ENCODE measurements at places on chromosomes 13 and 19.

GRCh38 chr13:20566468-20566897 is 474 bp upstream of the IFT88 start:
- peak; percentile 62 for DNase-seq

GRCh38 chr19:36013280-36014011 is 567 bp downstream of the ALKBH6 start:
- DNase-seq, result no peak

DNA sequence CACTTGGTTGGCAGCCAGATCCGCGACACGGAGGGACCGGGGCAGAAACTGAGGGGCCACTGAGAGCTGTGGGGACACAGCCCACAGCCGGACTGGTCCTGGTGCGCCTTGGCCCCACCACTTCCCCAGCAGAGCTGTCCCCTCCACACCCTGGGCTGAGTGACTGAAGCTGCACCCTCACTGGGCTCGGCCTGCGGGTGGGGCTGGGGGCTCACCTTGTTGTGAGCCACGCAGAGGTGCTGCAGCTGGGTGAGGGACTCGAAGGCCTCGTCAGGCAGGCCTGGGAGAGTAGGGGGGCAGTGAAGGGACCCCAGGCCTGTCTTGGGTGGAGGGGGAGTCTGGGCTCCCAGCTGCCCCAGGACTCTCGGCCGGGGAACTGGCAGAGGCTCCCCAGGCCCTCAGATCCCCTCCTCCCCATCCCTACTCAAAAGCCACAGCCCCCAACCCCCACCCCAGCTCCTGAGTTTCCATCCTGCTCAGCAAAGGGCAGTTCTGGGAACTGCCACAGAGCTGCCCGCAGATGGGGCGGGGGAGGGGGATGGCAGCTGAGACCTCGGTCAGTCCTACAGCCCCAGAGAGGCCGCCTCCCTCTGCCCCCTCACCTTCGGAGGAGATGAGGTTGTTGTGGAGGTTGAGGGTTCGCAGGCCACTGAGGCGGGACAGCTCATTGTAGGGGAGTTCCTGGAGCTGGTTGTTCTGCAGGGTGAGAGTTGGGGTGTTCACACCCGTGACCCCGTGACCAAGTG is 2.3 kb downstream of the PODNL1 start:
- no peak for DNase-seq

GRCh38 chr13:106212386-106213010 is 323.0 kb downstream of the EFNB2 start:
- no peak for DNase-seq

DNA sequence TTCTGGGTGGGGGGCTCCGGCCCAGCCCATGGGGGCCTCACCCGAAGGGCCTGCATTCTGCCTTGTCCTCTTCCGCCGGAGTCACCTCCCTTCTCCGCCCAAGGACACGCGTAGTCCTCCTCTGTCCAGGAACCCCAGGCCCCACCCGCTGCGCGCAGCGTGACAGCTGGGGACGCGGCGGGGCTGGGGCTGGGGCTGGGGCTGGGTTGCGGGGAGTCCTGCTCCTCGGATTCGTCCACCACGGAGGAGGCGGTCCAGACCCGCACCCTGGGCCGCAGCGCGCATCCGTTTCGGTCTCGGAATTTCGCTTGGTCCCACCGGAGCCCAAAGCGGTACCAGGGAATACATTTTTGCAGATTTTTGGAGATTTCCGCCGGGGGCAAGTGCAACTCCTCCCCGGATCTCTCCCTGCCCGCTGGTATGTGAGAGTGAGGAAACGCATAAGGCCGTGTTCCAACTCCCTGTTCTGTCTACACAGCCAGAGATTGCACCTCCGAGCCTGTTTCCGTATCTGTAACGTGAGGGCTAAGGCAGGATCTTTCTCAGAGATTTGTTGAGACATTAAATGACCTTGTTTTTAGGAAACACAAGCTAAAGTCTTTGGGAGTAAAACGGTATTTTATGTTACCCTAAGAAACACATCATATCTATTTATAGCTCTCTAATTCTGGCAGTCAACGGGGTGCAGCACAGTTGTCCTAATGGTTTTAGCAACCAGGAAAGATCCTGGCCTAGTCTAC is at the start of gene COX7A1:
Gene COX7A1, minus strand, starts transcription at position 96 of the 740 bp plus-strand sequence. Its CDS starts 40 bp downstream, at position 56.
- no peak for DNase-seq

DNA sequence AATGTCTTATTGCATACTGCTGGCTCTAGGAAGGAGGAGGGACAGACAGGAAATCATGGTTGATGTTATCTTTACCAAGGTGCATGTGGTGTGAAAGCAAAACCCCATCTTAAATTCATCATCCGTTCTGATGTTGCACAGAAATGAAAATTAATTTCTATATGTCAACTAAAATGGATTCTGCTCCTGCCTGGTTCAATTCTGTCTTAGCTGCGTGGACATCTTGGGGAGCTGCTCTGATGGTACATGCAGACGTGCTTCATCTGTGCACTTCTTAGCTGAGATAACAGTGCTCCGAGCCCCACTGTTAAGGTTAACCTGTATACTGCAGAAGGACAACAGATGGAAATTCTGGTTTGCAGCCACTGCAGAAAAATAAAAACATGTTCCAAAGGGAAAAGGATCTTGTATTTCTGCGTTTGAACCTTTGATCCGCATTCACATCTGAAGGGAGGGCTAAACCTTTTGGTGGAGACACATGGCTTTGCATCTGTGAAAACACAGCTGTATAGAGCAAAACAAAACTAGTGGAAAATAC is 155.6 kb downstream of the TM9SF2 start:
- no peak for DNase-seq

DNA sequence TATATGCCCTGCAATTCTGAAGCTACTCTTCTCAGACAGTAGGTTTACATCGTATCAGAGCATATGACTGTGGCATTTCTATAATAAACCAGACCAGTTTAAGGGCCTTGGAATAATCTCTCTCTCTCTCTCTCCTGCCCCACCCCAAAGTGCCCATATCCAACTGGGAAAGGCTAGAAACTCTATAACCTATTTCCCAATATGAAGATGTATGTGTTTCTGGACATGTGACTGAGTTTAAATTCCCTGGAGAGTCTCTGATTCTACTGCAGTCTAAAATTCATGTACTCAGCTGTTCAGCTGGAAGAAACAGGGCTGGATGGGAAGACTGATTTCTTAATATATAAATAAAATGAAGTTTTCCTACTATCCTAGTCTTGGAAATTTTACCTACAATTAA is 91.9 kb upstream of the MBNL2 start:
- DNase-seq, result no peak

DNA sequence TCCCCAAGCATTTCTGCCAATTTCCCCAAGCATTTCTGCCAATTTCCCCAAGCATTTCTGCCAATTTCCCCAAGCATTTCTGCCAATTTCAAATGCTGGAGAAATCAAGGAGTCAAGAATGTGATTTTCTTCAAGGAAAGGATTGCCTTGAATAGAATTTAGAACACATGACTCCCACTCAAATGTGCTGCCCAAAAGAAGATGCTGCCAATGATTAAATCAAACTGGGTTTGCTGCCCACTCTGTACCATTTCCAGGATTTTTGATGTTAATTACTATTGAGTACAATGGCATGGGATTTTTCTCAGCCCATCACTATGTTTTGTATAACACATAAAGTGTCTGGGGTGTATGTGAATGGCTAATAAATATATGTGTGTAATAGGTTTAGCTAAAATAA is 21.9 kb upstream of the ENOX1 start:
- DNase-seq, result no peak

DNA sequence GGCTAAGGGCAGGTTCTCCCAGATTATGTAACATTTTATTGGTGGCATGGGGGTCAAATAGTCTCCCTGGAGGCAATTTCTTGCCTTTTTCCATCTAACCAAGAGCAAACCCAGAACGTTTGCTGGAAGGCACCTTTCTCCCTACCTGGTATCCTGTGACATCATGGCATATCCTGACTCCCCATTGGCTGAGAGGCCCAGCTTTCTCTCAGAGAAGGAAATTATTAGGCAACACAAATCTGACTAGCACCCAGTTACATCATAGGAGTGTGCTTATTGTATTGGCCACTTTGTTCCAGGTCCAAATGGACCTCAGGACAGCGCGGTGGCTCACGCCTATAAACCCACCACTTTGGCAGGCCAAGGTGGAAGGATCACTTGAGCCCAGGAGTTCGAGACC is 13.0 kb downstream of the NTN5 start:
- no peak for DNase-seq

DNA sequence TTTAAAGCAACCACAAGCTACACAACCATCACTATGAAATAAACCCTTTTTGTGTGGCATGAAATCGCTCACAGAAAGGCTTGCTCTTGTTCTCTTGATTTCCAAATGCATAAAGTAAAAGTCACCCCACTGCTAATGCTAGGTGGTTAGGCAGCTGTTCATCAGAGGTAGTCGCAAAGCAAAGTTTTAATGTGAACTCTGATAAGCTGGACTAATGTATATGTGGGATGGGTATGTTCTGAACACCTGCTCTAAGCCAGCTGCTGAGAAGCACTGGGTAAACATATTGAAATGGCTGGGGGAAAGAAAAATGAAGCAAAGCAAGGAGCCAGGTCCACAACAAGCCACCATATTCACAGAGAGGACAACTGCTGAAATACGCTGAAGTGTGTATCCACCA is 142.3 kb downstream of the KLF12 start:
- DNase-seq, result no peak

- no peak for DNase-seq
Measured at GRCh38 chr13:32153056-32153455, 121.5 kb downstream of the FRY start.

DNA sequence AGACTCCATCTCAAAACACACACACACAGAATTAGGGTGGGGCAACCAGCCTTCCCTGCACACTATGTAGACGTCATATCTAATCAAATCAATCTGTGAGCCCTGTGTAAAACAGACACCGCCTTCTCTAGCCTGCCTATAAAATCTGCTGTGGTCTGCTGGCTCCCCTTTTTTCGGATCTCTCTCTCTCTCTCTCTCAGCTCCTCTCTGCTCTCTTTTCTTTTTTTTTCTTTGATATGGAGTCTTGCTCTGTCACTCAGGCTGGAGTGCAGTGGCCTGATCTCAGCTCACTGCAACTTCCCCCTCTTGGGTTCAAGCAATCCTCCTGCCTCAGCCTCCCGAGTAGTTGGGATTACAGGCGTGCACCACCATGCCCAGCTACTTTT is 11.8 kb upstream of the CD70 start:
- no peak for DNase-seq

GRCh38 chr13:30679483-30680330 is 55.6 kb upstream of the ALOX5AP start:
- no peak for DNase-seq

DNA sequence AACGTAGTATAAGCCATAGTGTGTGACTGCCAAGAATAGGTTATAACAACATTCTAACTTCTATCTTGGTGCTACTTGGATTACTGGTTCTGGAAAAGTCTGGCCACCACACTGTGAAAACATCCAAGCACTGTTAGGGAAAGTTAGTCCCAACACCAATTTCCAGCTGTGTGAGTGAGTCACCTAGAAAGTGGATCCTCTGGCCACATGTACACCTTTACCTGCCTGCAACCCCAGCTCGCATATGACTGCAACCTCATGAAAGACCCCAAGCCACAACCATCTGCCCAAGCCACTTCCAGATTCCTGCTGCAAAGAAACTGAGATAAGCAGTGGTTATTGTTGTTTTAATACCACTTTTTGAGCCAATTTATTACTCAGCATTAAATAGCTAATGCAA is 404.5 kb downstream of the KCTD12 start:
- DNase-seq, result no peak

GRCh38 chr13:37446503-37446902 is 152.1 kb downstream of the POSTN start:
- DNase-seq, result no peak

DNA sequence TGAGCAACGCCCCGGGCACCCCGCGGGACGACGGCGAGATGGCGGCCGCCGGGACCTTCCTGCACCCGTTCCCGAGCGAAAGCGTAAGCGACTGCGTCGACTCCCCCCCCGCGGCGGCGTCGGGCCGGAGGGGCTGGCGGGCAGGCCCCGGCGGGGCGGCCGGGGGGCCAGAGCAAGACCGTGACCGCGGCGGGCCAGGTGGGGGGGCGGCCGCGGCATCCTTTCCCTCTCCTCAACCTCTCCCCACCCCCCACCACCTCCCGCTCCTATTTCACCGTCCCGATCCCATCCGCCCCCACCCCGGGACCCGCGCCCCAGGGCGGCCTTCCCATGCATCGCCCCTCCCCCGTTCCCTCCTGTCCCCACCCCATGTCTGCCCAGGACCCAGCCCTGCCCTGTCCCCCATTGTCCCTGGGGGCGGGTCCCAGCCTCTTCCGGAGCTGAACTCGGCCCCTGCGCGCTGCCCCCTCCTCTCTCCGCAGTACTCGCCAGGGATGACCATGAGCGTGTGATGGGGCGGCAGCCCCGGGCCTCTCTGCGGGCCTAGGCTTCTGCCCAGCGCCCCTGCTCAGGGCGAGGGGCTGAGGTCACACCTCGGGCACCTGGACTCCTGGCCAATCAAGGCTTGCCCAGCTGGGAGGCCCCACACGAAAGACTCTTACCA is 4.1 kb downstream of the ISYNA1 start:
- DNase-seq, result no peak

GRCh38 chr13:40662866-40663265 is 3.6 kb downstream of the FOXO1 start:
- DNase-seq, result no peak

DNA sequence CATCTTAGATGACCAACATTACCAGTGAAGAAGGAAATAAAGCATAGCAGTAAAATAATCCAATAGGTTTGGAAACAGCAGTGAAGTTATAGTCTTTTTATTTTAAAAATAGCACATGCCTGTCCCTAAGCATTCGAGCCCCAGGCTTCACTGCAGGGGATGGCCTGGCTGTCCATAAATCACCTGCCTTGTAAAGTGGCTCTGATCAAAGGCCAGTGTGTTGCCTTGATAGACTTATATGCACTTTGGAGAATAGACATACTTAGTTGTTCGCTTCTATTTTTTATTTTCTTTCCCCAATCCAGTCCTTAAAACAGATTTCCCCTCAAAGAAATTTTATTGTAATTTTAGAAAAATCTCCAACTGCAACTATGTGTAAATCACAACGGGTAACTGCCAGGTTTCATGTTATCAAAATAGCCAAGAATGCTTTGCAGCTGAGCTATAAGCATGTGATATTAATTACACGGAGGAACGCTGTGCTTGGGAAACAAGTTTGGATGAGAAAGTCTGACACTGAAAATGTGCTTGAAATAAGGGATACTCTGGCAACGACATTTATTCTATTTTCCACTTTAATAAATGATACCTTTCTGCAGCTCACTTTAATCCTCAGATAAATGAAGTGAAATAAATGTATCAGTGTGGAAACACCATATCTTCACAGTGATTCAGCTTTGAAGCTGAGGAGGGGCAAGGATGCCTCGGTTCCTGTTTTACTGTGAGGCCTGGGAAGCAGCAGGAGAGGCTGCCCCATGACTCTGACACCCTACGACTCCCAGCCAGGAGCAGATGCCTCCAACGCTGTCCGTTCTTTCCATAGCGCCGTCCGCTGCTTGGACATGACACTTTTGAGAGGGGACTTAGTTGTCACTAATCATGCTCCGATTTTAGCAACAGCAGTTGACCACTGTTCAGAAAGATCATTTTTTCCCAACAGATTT is 5.5 kb upstream of the METTL21C start:
- DNase-seq, result no peak

GRCh38 chr13:44936246-44936645 is 53.0 kb downstream of the NUFIP1 start:
- no peak for DNase-seq
